ENCODE measurements at places on chromosomes 16 and 17.

GRCh38 chr16:78256686-78257375 is 157.4 kb downstream of the WWOX start:
- no peak for DNase-seq

- DNase-seq, result no peak
Observed at GRCh38 chr17:78532311-78532710, 44.9 kb downstream of the DNAH17 start.

DNA sequence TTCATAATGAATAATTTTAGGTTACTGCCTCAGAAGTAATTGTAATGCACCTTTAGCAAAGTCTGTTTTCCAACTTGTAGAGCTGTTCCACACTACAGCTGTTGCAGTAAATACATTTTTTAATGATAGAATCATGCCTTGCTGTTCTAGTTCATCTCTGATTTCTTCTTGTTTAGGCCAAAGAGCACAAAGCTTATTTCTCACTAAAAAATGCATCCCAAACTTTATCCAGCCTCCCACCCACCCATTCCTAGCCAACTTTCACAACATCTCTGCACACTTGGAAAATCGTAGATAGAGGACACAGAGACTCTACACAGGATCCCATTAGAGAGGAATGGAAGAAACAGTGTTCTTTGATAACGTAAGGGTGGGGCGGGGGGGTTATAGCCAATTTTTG is 252.2 kb upstream of the DYNLRB2 start:
- no peak for DNase-seq

GRCh38 chr17:9002227-9002605 is 19.1 kb upstream of the NTN1 start:
- no peak for DNase-seq

- DNase-seq, result no peak
Observed at GRCh38 chr16:4677994-4678393, 15.4 kb upstream of the NUDT16L1 start.

DNA sequence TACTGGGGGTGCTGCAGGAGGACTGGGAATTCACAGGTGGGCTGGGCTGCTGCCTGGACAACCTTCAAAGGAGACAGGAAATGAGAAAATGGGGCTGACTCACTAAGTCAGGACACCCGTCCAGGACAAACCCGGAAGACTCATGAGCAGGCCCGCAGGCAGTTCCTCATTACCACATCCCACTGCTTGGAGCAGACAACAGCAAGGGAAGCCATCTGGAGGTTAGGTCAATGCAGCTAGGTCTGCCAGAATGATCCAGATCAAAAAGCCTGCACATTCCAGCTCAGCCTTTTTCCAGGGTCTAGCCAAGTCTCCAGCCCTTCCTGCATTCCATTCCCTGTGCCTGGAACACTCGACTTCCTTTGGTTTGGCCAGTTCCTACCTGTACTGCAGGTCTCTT is 536.5 kb upstream of the CDH11 start:
- DNase-seq, result no peak

- DNase-seq, result peak; percentile 55
Observed at GRCh38 chr16:12819126-12820117, 15.7 kb upstream of the CPPED1 start.

DNA sequence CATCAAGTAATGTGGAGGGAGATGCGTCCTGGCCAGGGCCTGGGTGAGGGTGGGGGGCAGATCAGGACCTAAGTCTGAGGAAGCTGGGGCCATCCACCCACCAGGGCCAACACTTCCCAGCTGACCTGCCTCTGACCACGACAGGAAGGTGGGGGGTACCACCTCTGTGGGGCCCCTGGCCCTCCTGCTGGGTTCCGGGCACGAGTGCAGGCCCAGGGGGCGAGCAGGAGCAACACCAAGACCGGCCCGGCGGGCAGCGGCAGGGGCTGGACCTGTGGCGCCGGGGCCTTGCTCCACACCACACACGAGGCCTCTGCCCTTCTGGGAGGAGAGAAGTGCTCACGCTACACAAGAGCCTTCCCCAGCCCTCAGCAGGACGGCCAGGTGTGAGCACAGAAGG is 13.3 kb downstream of the PDIA2 start:
- no peak for DNase-seq

GRCh38 chr17:36149296-36149820 is 27.1 kb downstream of the TBC1D3B start:
- DNase-seq, result peak; percentile 42

DNA sequence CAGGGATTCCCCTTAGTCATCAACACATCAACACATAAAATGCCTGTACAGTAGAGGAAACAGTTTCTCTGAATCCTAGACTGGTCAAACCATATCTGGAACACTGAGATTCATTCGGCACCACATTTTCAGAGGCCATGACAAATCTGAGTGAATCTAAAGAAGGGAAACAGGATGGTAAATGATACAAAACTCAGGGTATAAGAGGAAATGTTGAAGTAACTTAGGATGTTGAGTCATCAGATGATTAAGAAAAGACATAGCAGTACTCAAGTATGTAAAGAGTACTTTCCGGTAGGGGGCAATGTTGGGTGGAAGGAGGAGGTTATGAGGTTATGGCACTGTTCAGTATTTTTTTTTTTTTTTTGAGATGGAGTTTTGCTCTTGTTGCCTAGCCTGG is 358.5 kb upstream of the PMFBP1 start:
- no peak for DNase-seq

- DNase-seq, result no peak
Observed at GRCh38 chr17:82215095-82215971, 2.7 kb upstream of the CCDC57 start.

- no peak for DNase-seq
Observed at GRCh38 chr16:84520725-84521496, 16.5 kb upstream of the MEAK7 start.

DNA sequence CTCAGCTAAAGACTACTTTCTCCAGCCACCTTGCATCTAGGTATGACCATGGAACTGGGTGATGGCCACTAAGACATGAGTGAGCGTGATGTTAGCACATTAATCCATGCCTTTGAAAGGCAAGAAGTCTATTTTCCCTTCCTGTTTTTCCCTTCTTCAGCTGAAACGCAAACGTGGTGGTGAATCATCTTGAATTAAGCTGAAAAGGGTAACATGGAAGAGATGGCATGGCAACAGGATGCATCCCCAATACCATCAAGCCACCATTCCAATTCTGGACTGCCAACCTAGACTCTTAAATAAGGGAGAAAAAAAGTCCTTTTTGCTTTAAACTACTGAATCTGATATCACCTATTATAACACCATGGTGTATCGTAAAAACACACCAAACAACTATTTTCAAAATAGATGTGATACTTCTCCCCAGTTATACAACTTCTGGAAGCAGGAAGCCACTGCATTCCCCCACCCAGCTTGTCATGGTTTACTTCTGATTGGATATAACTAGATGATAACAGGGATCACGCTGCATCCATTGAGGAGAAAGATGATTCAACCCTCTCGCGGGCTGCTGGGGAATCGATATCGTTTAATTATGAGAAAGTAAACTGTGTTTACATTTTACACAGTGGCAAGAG is 368.6 kb downstream of the CDH13 start:
- DNase-seq, result no peak

DNA sequence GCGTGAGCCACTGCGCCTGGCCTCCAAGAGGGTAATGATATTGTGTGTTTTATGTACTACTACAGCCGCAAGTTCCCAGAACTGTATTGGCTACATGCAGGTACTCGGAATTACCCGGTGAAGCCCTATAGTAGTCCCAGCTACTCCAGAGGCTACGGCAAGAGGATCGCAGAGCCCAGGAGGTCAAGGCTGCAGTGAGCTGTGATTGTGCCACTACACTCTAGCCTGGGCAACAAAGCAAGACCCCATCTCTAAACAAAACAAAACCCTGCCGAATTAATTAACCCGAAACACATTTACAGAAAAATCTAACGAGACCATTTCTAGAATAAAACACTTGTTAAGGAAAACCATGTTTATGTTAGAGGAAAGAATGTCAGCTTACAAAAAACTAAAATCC is 2.2 kb upstream of the USP22 start:
- DNase-seq, result peak; percentile 29

DNA sequence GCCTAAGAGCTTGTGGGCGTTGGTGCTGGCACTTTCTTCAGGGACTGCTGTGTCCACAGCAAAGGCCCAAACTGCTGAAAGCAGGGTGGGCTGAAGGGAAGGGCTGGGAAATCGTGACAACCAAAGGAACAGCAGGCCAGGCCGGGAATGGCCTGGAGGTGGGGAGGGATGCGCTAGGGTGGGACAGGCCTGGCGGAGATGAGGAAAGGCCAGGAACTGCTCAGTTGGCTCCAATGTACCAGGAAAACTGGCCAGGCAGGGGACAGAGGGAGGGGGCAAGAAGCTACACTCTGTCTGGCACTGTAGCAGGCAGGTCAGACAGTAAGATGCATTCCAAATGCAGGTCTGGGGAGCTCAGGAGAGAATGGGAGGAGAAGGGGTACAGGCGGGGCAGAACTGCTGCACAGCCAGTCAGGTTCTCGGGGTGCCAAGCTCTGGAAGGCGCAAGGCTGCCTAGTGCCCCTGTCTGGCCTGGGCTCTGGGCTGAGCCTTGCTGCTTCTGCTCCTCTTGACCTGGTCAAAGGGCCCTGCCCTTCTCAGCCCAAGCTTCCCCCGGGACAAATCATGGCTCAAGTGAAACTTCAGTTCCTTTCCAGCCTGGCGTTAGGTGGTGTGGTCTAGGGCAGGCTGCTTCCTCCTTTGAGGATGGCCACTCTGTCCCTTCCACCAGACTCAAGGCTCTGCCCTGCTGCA is 7.3 kb downstream of the PNMT start:
- no peak for DNase-seq

- no peak for DNase-seq
Observed at GRCh38 chr17:1212946-1213345, 33.2 kb upstream of the ABR start.

GRCh38 chr16:82178352-82178751 is 8.3 kb upstream of the MPHOSPH6 start:
- no peak for DNase-seq

DNA sequence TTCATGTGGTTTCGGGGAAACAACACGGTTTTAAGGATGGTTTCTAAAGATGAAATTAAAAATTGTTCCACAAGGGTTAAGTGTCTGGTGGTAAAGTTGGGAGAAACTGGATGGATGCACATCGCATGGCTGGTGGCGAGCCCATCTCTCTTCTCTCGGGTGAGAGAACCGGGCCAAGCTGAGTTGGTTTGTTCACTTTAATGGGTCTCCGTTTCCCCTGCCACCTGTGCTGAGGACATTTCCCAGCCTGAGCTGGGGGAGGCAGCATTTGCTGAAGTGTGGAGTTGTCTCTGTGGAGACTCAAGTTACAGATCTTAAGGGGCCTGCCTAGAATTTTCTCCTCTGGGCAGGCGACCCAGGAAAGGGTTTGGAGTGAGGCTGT is 7.9 kb downstream of the FUS start:
- no peak for DNase-seq

DNA sequence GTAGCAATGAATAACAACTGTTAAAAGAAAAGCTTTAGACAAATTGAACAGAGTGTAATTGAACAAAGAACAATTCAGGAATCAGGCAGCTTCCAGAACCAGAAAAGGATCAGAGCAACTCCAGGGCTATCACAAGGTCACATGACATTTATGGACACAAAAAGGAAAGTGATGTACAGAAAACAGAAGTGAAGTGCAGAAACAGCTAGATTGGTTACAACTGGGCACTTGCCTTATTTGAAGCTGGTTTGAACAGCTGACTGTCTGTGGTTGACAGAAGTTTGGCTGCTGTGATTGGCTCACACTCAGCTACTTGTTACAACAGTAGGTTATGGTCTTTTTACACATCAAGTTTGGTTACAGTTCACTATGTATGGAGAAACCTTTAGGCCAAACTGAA is 14.8 kb downstream of the EFCAB5 start:
- no peak for DNase-seq

DNA sequence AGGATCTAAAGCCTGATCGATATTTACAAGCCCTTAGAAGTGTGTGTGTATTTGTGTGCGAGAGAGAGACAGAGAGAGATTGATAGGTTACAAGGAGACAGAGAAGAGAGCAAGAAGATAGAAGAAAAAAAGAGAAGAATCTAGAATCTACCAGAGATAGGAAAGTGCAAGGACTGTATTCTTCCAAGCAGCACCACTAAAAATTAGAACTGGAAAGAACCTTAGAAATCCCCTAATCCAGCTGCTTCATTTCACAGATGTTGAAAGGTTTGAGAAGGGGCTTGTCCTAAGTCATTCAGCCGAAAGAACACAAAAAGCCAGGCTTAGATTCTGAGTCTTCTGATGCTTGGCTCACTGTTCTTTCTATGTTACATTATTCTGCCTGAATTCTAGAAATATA is 92.2 kb downstream of the HS3ST3A1 start:
- DNase-seq, result no peak

DNA sequence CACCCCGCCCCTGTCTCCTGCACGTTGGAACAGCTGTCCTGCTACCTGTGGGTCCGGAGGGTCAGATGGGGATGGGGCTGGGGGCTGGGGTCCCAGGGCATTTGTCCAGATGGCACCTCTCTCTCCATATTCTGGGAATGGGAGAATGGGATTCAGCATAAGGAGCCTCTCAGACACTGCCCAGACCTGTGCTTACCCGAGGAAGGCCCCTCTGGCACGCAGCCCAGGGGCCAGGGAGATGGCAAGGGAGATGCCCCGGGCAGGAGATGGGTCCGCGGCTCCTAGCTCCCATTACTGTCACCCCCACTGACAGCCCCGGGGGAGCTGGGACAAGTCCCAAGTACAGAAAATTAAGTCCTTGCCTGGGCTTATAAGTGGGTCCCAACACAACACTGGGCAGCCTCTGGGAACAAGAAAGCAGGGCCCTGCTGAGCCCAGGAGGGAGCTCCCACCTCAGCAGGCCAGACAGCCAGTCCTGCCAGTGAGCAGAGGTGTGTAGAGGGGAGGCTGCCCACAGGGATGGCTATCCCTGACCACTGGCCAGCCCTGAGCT is 1.8 kb downstream of the VASN start:
- peak; percentile 63 for DNase-seq

DNA sequence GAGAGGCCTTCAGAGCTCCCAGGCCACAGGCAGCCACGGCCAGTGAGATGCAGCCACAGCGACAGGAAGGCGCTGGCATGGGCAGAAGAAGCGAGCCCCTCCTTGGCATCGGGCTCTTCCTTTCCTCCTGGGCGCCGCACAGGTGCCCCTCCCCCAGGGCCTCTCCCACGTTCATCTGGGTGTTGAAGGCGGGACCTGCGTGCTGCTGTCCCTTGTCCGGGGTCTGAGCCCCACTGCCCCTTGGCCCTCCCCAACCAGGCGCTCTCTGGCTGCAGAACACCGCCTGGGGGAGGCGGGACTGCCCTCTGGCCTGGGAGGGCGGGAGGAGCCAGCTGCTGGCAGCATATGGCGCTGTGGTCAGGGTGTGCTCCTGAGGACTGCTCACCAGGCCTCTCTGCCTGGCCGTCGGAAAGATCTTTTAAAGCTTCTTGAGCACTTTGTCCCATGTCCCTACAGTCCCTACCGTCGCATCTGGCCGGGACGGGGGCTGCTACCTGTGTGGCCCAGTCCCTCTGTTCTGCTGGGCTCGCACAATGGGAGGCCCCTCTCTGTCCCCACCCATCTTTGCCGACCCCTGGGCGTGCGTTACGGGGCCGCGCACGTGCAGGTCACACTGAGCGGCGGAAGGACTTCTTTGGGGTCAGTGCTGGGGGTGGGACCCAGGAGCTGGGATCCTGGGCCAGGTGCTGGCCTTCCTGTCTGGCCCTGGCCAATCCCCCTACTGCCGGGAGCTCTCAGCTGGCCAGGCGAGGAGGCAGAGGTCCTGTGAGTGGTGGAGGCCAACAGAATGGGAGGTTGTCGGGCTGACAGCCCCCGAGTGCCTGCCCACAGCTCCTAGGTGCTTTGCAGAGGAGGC is 1.7 kb downstream of the SLC25A10 start:
- peak; percentile 46 for DNase-seq

All from ovary (tissue), 10 donors.